ENCODE measurements at places on chromosomes 5 and 9. TPM values are rescaled to one million over a fixed set of nuclear protein-coding genes. Genes with fewer than 3 reads are reported as not detected.

FGF18 gene
- 3.4 TPM for polyA plus RNA-seq

ELOVL7 gene
- polyA plus RNA-seq: 0.30 TPM

C9orf153 gene
- 0.50 TPM for polyA plus RNA-seq

PRPF4 gene
- polyA plus RNA-seq: 24.6 TPM

SCGB3A2 gene
- polyA plus RNA-seq: not detected

GRM6 gene
- not detected for polyA plus RNA-seq

DENND1A gene
- 14.7 TPM for polyA plus RNA-seq

GDF9 gene
- polyA plus RNA-seq: 0.27 TPM

HRCT1 gene
- 3.7 TPM for polyA plus RNA-seq

FOXD4L4 gene
- not detected for polyA plus RNA-seq

C5 gene
- 0.46 TPM for polyA plus RNA-seq

DNA sequence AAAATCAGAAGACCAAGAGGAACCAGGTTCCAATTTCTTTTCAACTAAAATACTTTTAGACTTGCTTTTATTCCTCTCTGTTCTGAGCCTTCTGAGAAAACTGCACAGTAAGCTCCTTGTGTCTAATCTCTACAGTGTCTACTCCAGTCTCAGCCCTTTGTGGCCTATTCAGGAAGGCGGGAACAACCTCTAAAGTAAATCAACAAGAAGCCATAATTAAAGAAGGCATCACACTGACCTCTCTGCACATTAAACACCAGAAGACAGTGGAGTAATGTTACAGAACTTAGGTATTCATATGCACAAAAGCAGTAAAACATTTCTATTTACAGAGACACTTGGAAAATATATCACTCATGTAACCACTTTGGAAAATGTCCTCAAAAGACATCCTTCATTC is 14.9 kb downstream of the XPA start:
- DNase-seq: no peak

DNA sequence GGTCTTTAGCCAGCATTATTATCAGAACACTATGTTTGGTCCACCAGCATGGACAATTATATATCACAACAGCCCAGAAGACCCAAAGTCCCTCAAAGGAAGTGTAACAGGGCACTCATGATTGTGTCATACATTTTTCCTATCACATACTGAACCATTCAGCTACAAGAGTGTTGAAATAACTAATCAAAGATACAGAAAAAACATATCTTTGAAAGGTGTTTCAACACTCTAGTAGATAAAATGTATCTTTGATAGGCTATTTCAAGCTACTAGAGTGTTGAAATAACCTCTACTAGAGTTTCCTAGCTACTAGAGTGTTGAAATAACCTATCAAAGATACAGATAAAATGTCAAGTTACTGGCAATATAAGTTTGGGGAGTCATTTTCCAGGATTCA is 545.0 kb downstream of the PRR16 start:
- DNase-seq: no peak

DNA sequence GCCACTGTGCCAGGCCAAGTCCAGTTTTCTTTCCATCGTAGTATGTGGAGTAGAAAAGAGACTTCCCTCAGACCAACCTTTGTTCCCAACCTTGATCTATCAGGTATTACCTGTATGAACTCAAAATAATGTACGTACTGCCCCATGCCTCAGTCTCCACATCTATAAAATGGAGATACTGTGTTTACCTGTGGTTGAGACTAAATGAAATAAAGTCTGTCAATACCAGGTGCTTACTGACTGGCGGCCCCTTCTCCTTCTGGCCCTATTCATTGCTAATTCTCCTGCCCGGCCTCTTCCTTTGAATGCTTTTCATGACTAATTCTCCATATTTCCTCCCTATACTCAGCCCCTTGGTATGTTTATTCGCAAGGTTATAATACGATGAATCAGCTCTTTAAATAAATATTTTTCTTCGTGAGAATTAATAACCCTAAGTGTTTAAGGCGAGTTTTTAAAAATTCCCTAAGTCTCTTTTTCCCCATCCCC is 89.6 kb upstream of the BASP1 start:
- DNase-seq: no peak

DNA sequence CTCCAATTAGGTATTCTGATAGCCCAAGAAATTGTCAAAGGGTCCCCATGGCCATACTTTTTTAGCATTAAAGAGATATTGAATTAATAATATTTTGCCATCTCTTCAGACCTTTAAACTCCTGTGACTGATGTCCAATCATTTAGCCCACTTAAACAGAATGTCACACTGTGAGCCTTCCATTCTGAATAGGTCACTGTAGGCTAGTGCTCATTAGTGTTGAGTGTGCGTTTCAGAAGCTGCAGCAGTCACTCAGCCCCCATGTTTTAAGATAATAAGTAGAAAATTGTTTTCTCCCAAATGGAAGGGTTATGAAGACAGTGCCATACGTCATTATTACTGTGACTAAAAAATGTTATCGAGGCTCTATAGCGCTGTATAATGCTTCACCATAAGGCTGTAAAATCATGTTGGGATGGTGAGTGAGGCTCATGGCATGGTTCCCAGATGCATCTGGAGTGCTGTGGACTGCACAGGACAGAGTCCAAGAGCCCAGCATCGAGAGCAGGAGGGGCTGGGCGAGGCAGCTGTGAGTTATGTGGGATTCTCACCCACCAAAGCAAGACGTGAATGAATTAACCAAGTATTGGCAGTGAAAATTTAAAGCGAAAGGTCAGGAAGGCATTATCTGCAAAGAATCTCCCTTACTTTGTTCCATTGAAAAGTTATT is 2112.9 kb upstream of the WWC1 start:
- DNase-seq: no peak

DNA sequence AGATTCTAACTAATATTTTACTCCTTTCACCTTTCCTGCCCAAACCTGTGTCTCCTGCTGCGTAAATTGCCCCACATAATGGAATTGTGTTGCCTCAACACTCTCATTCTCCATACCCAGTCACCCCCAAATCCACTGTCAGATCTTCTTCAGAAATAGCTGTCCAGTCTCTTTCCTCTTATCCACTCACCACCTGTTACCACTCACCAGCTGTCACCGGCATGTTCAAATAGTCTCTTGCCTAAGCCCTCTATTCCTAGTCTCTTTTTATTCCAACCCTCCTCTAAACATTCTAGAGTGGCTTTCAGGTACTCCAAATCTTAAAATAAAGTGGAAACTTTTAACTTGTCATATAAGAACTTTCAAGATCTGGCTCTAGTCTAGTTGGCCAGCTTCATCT is 262.0 kb upstream of the FBXL7 start:
- DNase-seq: no peak

DNA sequence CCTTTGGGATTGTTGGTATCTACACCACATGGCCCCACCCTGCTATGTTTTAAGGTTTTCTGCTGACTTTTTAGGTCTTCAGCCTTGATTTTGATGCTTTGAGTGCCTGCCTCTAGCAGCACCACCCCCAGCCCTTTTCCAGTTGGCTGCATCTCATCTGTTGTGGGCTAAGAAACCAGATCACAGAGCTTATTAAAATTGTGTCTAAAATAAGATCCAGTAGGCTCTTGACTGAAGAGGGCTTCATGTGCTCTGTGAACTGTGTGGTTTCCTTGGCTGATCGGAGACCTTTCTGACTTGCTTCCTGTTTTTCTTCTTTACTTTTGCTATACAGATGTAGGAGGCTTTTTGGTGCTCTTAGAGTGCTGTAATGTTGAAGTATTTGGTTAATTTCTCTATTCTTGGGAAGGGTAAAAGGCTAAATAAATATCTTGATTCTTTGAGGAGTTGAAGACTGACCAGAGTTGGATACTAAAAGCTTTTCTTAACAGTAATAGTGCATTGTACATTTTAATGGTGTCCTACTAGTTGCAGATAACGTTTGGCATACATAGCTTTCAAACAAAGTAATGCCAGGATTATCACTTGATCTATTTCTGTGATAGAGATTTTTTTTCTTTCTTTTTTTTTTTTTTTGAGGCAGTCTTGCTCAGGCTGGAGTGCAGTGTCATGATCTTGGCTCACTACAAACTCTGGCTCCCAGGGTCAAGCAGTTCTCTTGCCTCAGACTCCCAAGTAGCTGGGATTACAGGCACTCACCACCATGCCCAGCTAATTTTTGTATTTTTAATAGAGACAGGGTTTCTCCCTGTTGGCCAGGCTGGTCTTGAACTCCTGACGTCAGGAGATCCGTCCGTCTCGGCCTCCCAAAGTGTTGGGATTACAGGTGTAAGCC is 4.5 kb downstream of the UBE2D2 start:
- DNase-seq: no peak

- no peak for DNase-seq
Observed at GRCh38 chr5:147968855-147969254, 62.5 kb upstream of the C5orf46 start.

GRCh38 chr9:131677049-131677443 is 62.8 kb downstream of the RAPGEF1 start:
- DNase-seq: no peak

GRCh38 chr9:116232424-116233159 is 79.0 kb downstream of the PAPPA start:
- DNase-seq: no peak

DNA sequence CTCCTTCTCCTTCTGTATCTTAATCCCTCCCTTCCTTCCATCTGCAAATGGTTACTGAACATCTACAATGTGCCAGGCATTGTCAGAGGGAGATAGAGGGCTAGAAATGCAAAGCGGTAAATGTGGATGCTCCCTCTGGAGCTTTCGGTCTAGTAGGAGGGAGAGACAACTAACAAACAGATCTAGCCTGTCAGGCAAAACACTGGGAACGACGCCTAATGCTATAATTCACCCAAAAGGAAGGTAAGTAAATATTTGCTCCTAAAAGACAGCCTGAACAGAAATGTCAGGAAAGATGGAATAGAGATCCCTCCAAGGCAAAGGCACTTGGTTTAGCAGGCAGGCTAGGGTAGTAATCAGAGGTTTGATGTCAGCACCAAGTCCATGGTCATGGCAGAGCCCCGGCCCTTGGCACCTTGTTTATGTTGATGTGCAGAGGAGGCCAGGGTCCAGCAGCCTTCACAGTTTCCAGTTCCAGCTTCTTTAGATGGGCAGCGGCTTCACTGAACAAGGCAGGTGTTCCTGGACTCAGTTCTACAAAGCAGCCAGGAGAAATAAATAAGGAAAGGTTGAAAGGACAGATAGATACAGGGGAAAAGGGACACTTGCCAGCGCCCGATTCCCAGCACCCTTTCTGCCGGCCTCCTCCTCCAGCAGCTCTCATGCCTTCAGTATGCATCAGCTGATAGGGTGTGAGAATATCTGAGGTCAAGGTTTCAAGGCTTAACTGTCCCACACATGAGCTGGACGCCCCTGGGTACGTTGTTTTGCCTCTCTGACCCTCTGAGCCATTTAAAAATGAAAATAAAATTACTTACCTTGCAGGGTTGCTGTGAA is 46.5 kb upstream of the FRRS1L start:
- DNase-seq: peak; percentile 10

GRCh38 chr9:38141746-38142591 is 72.9 kb upstream of the SHB start:
- no peak for DNase-seq

DNA sequence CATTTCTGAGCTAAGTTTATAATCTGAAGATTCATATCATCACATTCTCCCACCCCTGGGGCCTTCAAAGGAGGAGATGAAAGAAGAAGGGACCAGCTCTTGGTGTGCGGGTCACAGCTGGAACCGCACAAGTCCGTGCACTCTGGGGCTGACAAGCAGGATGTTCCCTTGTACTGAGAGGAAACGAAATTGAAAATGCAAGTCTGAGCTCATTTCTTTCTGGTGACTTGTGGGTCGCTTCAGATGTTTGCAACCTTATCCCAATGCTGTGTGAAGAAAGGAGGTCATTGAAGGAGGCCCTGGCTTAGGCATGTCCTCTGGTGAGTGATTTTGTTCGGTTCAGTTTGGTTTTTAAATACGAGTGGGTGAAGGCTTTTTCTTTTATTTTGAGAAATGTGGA is 59.6 kb downstream of the C9orf152 start:
- no peak for DNase-seq

All from heart left ventricle (tissue), 16 donors.